ENCODE measurements at places on chromosomes 3 and 15. TPM values are rescaled to one million over a fixed set of nuclear protein-coding genes. Genes with fewer than 3 reads are reported as not detected.

DNA sequence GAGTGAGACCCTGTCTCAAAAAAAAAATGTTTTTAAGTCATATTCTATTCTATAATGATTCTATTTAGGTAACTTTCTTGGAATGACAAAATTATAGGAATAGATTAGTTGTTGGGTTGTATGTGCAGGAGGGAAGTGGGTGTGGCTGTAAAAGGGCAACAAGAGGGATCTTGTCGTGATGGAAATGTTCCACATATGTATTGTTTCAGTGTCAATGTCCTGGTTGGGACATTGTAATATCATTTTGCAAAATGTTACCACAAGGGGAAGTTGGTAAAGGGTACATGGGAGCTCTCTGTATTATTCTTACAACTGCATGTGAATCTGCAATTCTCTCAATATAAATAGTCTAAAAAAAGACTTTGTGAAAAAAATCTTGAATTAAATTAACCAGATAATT is 14.3 kb upstream of the ABHD5 start:
- no peak for DNase-seq
- no peak overlapping the region for H3K27ac ChIP-seq
- no peak overlapping the region for H3K4me3 ChIP-seq

PPP2R3A gene
- total RNA-seq: 38.2 TPM

MKRN2 gene
- total RNA-seq: 37.4 TPM

PRICKLE2 gene
- 67.1 TPM for total RNA-seq

GRCh38 chr15:57082054-57082728 is 163.7 kb downstream of the TCF12 start:
- H3K36me3 ChIP-seq: no peaks in the 10 kb centered on the region
- peaks cover 23% of the 10 kb centered on the region for H3K4me1 ChIP-seq
- H3K27ac ChIP-seq: no peak overlapping the region
- no peak overlapping the region for H3K4me3 ChIP-seq
- H3K27me3 ChIP-seq: no peaks in the 10 kb centered on the region

NEIL1 gene
- 22.2 TPM for total RNA-seq

EBLN2 gene
- 2.9 TPM for total RNA-seq

GRCh38 chr15:94600505-94600904 is 369.1 kb downstream of the MCTP2 start:
- no peak for DNase-seq
- no peak overlapping the region for H3K4me3 ChIP-seq
- H3K4me1 ChIP-seq: no peaks in the 10 kb centered on the region
- no peaks in the 10 kb centered on the region for H3K36me3 ChIP-seq
- no peak overlapping the region for H3K27ac ChIP-seq

GRCh38 chr3:134928392-134928791 is 133.3 kb downstream of the EPHB1 start:
- H3K4me1 ChIP-seq: peaks cover 41% of the 10 kb centered on the region
- peak; percentile 34 for DNase-seq
- no peak overlapping the region for H3K4me3 ChIP-seq
- no peaks in the 10 kb centered on the region for H3K36me3 ChIP-seq
- no peaks in the 10 kb centered on the region for H3K27me3 ChIP-seq
- H3K27ac ChIP-seq: no peak overlapping the region

- no peak overlapping the region for H3K4me3 ChIP-seq
- H3K27me3 ChIP-seq: no peaks in the 10 kb centered on the region
- H3K36me3 ChIP-seq: no peaks in the 10 kb centered on the region
- peak; percentile 56 for DNase-seq
- no peak overlapping the region for H3K27ac ChIP-seq
Measured at GRCh38 chr15:76200083-76200465, 111.2 kb downstream of the ETFA start.

SPPL2A gene
- 98.6 TPM for total RNA-seq

- H3K36me3 ChIP-seq: peaks cover 13% of the 10 kb centered on the region
- no peak overlapping the region for H3K27ac ChIP-seq
- no peaks in the 10 kb centered on the region for H3K27me3 ChIP-seq
Measured at GRCh38 chr15:74893627-74894026, 3.8 kb downstream of the MPI start.

GRCh38 chr15:66103293-66103590 is 150.3 kb downstream of the MEGF11 start:
- H3K27me3 ChIP-seq: peaks cover 17% of the 10 kb centered on the region
- H3K27ac ChIP-seq: no peak overlapping the region

DNA sequence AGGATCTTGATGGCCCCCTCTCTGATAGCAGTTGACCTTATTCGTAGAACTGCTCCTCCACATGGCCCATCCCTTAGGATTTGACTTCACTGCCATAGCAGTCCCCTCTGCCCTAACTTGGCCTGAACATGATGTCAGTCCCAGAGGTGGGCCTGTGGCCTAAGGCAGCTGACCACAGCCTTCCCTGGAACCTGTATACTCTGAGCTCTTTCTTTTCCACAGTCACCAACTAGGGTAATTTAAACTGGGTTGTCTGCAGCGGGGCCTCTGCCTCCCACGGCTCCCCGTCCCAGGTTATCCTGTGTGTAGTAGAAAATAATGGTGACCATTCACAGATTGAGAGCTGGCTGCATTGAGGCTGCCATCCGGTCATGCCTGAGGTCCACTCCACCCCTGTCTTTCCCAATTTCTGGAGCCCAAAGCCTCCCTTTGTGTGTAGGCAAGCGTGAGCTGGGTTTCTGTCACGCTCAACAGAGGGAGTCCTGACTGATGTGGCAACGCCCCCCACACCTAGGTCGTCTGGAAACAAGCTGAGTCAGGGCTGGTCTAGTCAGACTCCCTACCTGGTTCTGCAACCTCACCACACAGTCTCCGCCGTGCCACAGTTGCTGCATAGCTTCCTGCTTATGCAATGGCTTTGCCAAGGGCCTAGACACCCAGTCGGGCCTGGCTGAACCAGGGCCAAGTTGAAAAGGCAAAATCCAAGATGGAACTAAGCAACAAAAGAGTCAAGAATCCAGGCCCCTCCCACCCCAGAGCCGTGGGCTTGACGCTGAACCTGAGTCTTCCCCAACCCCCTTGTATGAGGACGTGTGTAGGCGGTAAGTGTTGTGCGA is 284.5 kb downstream of the XXYLT1 start:
- no peak overlapping the region for H3K27ac ChIP-seq
- no peak overlapping the region for H3K4me3 ChIP-seq
- no peaks in the 10 kb centered on the region for H3K27me3 ChIP-seq
- H3K4me1 ChIP-seq: peaks cover 12% of the 10 kb centered on the region
- no peak for DNase-seq
- H3K36me3 ChIP-seq: no peaks in the 10 kb centered on the region

AADAC gene
- not detected for total RNA-seq

Measured in sigmoid colon (tissue), 7 donors.